ENCODE measurements at places on chromosomes 11 and 22.

DNA sequence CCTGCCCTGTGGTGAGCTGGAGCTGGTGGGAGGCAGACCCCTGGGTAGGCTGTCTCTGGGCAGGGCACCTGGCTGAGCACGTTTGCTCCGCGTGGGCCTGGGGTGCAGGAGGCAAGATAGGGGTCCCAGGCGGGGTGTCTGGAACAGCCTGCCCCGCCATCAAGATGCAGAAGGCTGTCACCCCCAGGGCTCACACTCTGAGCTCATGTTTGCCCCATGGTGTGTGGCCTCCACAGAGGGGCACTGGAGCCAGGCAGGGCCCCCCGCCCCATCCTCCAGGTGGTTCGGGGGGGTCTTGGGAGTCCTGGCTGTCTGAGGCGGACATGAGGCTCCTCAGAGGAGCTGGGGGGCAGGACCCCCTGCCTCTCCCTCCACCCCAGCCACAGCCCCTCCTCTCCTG, 28.9 kb upstream of the CARS1 start:
- no peak for DNase-seq

DNA sequence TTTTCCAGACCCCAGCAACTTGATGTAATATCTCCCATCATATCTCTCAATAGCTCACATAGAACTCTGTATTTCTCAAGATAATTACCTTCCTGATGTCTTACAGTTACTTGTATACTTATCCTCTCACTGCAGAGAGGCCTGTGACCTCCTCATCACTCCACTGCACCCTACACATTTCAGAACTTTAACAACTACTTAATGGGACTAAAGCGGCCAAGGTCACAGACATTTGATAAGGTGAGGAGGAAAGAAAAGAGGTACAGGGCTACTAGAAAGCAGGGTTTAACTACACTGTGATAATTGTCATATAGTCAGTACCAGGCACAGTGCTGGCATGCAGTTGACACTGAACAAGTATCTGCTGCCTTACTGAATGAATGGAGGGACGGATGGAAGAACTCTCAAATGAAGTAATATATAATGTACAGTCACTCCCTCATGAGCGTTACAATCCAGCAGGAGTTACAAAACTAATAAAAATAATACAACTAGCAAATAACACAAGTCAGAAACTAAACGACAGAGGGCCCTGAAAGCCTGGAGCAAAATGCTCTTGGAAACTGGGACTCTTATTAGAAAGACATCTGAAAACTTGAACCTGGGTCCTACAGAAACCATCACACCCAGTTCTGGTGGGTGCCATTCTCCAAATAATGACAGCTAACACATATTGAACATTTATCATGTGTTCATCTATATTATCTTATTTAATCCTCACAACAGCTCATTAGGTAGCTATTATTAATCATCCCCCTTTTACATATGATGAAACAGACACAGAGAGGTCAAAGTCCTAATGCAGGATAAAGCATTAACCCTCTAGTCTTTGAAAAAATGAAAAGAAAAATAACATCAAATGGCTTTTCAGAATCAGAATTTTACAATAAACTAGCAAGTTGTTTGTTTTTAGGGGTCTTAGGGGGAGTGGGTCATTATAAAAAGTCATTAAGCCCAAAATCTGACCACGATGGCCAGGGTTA, 14.3 kb downstream of the PI4KA start:
- DNase-seq = no peak

DNA sequence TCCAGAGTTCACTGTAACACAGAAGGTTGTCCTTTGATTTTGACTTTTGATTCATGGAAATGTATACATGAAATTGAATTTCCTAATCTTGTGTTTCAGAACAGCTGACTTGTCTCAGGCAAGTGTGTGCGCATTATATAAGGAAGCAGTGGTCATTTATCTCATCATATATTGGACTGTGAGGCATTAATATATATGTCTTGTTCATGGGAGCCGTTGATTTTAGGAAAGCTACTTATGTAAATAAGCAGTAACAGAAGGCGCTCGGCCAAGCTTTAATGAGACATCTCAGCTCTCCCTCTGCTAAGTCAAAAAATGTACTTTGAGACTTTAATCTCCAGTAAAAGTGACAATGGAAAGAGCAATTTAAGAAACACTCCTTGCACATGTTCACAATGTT, 100.5 kb downstream of the PDHX start:
- DNase-seq = no peak

- DNase-seq = no peak
Observed at GRCh38 chr22:41818011-41818410, 14.9 kb upstream of the SREBF2 start.

DNA sequence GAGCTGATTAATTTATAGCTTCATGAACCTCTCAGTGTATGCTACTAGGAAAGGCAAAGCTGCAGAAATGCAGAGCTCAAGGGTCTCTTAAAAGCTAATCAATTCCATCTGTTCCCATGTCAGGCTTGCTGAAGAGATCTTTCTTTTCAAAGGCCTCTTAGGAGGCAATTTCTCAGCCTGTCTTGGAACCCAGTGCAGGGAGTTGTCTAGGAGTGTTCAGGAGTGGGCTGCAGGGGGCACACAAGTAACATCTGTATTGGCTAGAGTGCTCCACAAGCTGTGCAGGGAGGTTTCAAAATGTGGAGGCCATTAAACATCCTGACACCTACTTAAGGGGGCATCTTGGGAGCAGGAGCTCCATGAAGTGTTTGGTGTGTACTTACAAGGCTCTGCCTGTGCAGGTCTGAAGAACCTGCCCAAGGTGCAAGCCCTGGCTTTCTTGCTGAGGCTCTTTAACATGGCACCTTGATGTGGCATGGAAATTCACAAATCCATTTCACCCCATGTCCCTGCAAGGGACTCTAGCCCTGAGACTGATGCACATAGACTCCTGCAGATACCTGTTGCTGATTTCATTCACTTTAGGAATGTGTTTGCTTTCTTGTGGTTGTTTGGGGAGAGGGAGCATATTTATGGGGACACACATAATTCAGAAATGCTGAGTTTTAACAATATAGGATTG, 134.7 kb downstream of the ME3 start:
- no peak for DNase-seq

DNA sequence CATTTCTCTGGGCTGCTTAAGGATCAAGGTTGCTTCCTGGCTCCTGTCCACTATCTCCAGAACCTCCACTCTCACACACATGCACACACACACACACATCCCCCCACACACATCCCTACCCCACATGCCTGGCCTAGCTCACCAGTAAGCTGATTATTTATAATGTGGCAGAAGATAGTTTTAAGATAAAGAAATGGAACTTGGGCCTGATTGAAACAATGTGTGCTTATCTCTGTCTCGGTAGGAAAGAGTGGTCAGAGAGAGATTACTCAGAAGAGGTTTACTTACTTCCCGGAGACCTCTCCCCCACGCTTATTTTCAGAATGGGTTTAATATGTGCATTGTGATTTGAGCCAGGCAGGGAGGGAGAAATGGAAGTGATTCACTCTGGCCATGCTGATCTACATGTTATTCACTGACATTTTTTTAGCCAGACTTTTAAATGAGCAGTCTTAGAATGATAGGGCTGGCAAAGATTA, 422.4 kb downstream of the TENM4 start:
- DNase-seq = peak; percentile 53

DNA sequence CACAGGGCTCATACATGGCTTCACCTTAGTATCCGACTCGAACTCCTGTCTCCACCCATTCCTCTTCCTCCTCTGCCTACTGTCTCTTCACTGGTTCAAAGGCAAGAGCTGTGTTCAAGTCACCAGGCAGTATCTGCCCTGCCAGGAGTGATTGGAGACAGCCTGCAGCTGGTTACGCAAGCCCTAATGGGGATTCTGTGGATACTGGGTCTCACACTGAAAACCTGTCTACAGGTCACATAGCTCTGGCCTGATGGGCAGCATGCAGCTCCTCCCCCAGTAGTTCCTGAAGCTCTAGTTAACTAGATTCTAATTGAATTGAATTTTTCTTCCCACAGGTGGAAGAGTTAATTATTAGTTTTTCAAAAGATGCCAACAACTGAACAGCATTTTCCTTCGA, 332.2 kb downstream of the TMEM135 start:
- no peak for DNase-seq

- no peak for DNase-seq
Observed at GRCh38 chr11:75204685-75205563, 35.6 kb upstream of the TPBGL start.

GRCh38 chr11:45368697-45369096, 82.6 kb upstream of the SYT13 start:
- DNase-seq = no peak

DNA sequence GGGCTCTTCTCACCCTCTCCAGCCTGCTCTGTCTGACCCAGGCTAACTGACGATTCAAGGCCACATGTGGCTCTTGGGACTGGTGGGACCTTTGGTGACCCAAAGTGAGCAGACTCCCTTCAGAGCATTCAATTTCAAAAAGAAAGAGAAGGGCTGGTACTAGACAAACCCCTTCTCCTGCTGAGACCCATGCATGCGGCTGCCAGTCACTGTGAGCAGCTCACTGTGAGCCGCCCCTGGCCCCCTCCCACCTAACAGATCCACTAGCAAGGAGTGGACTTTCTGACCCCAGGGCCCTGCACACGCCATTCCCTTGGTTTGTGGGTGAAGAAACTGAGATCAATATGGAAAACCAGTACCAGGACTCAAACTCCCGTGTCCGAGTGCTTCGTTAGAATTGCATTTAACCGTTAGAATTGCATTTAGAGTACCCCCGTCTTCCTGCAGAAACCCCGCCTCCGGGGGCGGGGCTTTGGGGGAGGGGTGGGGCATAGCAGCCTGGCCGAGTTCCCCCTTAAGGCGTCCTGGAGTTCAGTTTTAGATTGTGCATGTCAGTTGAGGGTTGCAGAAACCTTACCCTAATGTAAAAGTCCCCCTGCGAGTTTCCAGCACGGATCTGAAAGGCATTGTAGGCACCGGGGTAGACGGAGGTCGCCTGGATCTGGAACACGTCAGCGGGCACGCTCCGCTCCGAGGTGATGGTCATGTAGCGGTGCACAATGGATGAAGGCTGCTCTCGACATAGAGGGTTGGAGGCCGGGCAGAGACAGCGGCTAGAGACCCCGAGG, 5.1 kb downstream of the EFEMP2 start:
- DNase-seq = no peak

GRCh38 chr11:111297696-111298095, 650 bp upstream of the POU2AF3 start:
- DNase-seq = no peak

- no peak for DNase-seq
Observed at GRCh38 chr22:41023299-41023623, 69.1 kb upstream of the EP300 start.

DNA sequence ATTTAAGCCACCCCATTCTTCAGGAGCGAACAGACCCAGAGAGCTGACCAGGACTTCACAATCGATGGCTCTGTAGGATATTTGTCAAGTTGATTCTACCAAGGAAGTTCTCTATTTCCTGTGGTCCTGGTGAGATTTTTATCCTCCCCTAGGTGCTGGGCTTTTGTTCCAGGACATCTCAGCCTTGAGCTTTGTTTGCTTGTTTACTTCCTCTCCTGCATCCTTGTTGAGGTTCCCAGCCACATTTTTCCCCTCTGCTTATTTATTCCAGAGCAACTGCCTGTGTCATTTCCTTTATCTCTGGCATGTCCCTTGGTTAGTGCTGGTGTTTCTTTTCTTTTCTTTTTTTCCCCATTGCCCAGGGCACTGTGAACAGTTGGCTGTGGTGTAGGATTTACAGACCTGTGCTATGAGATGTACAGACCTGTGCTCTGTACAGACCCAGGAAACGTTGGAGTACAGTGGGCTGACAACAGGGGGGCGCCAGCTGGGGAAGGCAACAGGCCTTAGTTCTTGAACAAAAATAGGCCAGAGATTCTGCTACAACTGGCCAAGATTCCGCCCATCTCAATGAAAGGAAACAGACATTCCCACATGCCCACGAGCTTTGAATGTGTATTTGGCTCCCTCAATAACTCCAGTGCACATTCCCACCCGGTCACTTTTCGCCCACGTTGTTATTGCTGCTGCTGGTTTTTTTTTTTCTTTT, 235.9 kb upstream of the DDI1 start:
- DNase-seq = no peak

GRCh38 chr22:18994701-18995326, 58.7 kb upstream of the PRODH start:
- no peak for DNase-seq

- DNase-seq = peak; percentile 76
Observed at GRCh38 chr11:94938095-94939055, 35.0 kb downstream of the CWC15 start.

- no peak for DNase-seq
Observed at GRCh38 chr22:29623553-29624169, 20.2 kb downstream of the NF2 start.

- no peak for DNase-seq
Observed at GRCh38 chr11:64482588-64482987, 108.4 kb upstream of the SLC22A12 start.

DNA sequence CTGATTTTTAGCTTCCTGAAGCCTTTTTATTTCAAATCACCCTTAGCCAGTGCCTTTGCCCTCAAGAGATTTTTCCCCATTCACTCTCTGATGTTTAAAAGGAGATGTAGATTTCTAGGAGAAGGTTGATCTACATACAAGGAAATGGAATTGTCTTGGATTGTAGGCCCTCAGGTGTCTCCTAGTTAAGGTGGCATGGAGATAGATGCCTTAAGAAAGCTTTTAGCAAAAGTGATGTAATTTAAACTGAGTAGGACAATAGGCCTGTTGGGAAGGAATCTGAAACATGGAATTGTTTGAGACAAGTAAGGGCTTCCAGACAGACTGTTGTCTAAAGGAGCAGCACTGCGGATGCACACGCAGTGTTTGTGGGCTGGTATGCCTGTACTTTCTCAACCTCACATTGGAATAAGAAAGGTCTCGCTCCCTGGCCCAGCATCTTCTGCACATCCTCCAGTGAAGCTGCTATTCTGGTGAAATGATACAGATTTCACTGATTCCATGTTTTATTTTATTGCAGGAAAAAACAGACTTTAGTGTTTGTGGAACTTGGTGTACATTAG, 69.8 kb upstream of the SLC25A18 start:
- no peak for DNase-seq

- no peak for DNase-seq
Observed at GRCh38 chr11:80473562-80473961, 1032.7 kb upstream of the TENM4 start.

GRCh38 chr11:60951606-60951903, 421 bp downstream of the SLC15A3 start:
- DNase-seq = no peak

DNA sequence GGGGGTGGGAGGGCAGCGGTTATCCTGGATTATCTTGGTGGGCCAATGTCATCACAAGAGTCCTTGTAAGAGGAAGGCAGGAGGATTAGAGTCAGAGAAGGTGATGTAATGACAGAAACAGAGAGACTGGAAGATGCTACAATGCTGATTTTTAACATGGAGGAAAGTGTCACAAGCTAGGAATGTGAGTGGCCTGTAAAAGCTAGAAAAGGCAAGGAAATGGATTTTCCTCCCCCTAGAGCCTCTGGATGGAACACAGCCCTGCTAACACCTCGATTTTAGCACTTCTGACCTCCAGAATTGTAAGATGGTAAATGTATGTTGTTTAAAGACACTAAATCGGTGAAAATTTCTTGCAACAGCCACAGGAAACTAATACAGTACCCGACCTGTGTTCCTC, 109.3 kb downstream of the MN1 start:
- DNase-seq = no peak
